ENCODE measurements at places on chromosomes 3 and 15.

- H3K4me3 ChIP-seq: no peak overlapping the region
- H3K4me1 ChIP-seq: no peaks in the 10 kb centered on the region
- peaks cover 3% of the 10 kb centered on the region for H3K27me3 ChIP-seq
- no peaks in the 10 kb centered on the region for H3K36me3 ChIP-seq
- no peak for DNase-seq
Measured at GRCh38 chr3:13120289-13120927, 47.2 kb upstream of the IQSEC1 start.

DNA sequence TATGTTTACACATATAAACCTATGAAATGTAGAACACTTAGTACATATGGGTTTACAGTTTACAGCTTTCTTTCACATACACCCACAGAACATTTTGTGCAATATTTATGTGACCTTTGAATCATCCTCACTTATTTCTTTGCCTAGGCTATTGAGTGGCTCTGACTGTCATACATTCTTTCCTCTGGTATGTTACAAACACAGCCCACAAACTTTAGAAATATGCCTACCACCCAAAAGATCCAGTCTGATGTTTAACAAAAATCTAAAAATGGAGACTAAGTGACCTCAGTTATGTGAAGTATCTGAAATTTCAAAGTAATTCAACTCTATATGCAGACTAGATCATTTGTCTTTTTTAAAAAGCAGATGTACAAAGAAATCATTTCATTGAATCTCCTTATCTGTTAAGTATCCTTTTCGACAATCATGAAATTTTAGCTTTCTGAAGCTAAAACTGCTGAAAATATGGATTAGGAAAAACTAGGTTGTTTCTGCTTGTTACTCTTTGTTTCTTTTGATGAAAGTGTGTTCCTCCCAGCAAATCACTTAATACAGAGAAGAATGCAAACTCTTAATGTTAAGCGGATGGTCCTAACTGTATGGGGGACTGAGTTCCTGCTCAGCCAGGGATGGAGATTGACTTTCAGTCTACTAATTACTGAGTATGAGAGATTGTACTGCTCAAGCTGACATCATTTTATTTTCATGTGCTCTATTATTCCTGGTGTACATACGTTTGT is 27.7 kb downstream of the CCDC54 start:
- DNase-seq: no peak
- no peak overlapping the region for H3K27ac ChIP-seq
- H3K4me3 ChIP-seq: no peak overlapping the region

- no peak overlapping the region for H3K4me3 ChIP-seq
- DNase-seq: no peak
- no peak overlapping the region for H3K27ac ChIP-seq
- peaks cover 12% of the 10 kb centered on the region for H3K36me3 ChIP-seq
- H3K27me3 ChIP-seq: no peaks in the 10 kb centered on the region
- no peaks in the 10 kb centered on the region for H3K4me1 ChIP-seq
Measured at GRCh38 chr3:158820521-158820920, 18.7 kb downstream of the MFSD1 start.

DNA sequence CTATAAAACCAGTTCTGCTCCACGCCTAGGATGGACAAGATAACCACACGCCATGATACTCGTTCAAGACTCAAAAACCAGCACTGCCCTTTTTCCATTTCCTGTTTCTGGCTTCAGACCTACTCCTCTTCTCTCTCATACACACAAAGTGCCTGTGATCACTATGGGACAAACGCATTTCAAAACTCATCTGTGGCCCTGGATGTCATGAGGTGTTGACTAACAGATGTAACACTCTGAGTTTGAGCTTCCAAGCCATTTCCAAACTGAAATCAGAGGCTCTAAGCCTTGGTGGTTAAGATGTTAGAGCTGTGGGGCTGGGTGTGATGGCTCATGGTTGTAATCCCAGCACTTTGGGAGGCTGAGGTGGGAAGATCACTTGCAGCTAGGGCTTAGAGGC is 55.7 kb upstream of the LMOD3 start:
- peaks cover 26% of the 10 kb centered on the region for H3K4me1 ChIP-seq
- peak overlapping the region; percentile 37 for H3K27ac ChIP-seq
- no peaks in the 10 kb centered on the region for H3K27me3 ChIP-seq
- peaks cover 89% of the 10 kb centered on the region for H3K36me3 ChIP-seq

- H3K4me3 ChIP-seq: no peak overlapping the region
- H3K27me3 ChIP-seq: no peaks in the 10 kb centered on the region
- peaks cover 2% of the 10 kb centered on the region for H3K4me1 ChIP-seq
- DNase-seq: no peak
- H3K36me3 ChIP-seq: no peaks in the 10 kb centered on the region
- no peak overlapping the region for H3K27ac ChIP-seq
Measured at GRCh38 chr3:37979541-37980461, 10.8 kb upstream of the VILL start.

DNA sequence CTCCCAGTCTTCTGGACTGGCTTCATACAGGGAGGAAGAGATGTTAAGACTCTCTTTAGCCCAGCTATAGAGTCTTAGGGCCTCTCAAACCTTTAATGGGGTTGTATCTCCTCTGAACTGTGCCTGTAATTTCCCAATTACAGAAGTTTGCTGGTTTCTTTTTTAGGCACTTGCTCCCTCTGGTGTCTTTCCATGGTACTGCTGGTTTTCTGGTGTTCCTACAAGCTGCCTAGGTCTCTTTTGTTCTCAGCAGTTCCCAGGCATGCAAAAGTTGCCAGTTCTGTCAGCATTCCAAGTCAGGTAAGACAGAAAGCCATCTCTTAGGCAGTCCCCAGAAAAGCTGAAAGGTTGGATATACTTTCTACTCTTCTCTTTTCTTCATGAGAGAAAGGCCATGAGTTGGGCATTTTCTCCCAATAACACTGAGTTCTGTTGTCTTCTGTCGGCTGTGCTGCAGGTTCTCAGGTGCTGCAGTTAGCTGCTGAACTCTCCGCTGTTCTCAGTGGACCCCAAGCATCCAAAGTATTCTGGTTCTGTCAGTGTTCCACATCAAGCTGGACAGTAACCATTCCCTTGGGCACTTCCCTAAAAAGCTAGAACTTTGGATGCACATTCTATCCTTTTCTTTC is 54.4 kb upstream of the EHHADH start:
- no peak overlapping the region for H3K4me3 ChIP-seq
- H3K27ac ChIP-seq: no peak overlapping the region
- peak; percentile 14 for DNase-seq

- H3K4me3 ChIP-seq: no peak overlapping the region
- H3K27ac ChIP-seq: no peak overlapping the region
- no peak for DNase-seq
Measured at GRCh38 chr3:182596676-182597410, 196.5 kb upstream of the ATP11B start.

DNA sequence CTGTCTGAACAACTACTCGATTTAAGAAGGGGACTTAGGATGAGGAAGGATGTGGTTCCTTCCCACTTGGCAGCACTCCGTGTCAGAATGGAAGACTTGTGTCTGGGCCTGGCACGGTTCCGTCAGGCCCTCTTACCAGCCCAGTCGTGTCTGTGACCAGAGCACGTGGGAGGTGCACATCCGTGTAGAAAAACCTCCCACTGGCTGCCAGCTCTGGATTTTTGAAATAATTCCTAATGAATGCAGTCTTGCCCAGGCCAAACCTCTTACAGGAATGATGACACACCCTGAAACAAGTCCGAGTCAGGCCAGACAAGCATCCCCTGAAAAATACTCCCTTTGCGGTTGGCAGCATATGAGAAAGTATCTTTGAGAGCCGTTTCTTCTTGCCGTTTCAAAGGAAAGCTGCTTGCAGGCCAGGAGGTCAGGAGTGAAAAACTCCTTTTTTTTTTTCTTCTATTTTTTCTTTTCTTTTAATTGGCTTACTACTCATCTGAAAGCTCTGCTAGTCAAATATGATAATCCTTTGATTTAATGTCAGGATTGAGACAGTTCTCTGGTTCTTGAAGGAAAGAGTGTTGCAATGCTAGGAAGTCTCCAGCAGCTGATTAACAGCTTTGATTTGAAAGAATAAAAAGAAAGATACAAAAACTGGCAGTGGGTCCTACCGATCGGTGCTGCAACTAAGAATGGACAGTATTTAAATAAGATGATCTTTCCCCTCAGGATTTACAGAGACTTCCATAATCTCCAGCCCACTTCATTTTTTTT is 19.8 kb downstream of the IL1RAP start:
- peak overlapping the region; percentile 42 for H3K27ac ChIP-seq
- peaks cover 68% of the 10 kb centered on the region for H3K36me3 ChIP-seq
- no peak overlapping the region for H3K4me3 ChIP-seq

- H3K4me3 ChIP-seq: no peak overlapping the region
- DNase-seq: no peak
- no peak overlapping the region for H3K27ac ChIP-seq
- H3K27me3 ChIP-seq: peaks cover 20% of the 10 kb centered on the region
Measured at GRCh38 chr3:198107840-198108734, 148.1 kb downstream of the LMLN start.

GRCh38 chr3:5023777-5024346 is 44.6 kb downstream of the BHLHE40 start:
- no peaks in the 10 kb centered on the region for H3K27me3 ChIP-seq
- no peaks in the 10 kb centered on the region for H3K36me3 ChIP-seq
- DNase-seq: no peak
- peaks cover 74% of the 10 kb centered on the region for H3K4me1 ChIP-seq

DNA sequence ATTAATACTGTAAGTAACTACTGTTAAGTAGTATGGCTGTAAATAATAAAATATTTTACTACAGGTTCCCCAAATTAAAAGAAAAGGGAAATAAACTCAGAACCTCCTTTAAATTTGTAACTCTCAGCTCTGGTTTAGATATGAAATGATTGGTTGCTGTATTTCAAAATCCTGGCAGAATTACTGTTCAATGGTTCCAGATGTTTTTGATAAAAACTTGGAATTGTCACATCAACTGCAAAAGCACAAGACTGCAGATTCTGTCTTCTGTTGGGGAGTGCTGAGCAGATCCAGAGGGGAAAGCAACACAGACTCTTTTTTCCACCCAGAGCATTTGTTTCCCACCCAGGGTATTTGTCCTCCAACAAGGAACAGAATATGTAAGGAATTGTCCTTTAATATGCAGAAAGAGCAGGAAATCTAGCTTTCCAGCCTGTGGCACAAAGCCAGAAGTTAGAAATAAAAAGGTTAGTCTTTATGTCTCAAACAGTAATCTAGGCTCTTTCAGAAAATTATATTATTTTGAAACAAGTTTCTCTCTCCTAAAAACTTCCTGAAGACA is 178.1 kb downstream of the KLHL25 start:
- H3K4me1 ChIP-seq: peaks cover 14% of the 10 kb centered on the region
- DNase-seq: no peak
- H3K4me3 ChIP-seq: no peak overlapping the region
- no peaks in the 10 kb centered on the region for H3K27me3 ChIP-seq

GRCh38 chr15:67094001-67094826 is 28.8 kb downstream of the SMAD3 start:
- H3K4me3 ChIP-seq: no peak overlapping the region
- DNase-seq: no peak
- peaks cover 58% of the 10 kb centered on the region for H3K36me3 ChIP-seq
- H3K4me1 ChIP-seq: peaks cover 92% of the 10 kb centered on the region
- no peaks in the 10 kb centered on the region for H3K27me3 ChIP-seq
- H3K27ac ChIP-seq: no peak overlapping the region

- no peak overlapping the region for H3K27ac ChIP-seq
- H3K4me1 ChIP-seq: peaks cover 9% of the 10 kb centered on the region
Measured at GRCh38 chr3:127734754-127735473, 62.2 kb downstream of the ABTB1 start.

DNA sequence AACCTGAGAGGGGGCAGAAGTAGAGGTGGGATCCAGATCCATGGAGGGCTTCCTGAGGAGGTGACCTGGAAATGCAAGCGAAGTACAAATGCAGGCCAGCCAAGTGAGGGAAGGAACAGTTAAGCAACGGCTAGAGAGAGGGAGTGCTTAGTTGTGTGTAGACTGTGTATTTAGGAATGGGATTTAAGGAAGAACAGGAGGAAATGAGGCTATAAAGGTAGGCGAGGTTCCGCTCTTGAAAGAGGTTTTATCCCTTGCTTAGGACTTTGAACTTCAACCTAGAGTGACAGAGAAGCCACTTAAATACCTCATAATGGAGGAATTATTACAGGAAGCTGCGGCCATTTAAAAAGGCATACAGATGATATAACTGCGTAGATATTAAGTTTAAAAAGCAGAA is 295.1 kb downstream of the THSD4 start:
- no peaks in the 10 kb centered on the region for H3K36me3 ChIP-seq
- peaks cover 8% of the 10 kb centered on the region for H3K27me3 ChIP-seq
- no peak for DNase-seq
- H3K27ac ChIP-seq: no peak overlapping the region
- H3K4me3 ChIP-seq: no peak overlapping the region
- H3K4me1 ChIP-seq: no peaks in the 10 kb centered on the region
